ENCODE measurements at places on chromosomes 16 and 17. TPM values are rescaled to one million over a fixed set of nuclear protein-coding genes. Genes with fewer than 3 reads are reported as not detected.

NPIPB12 gene
- total RNA-seq: 138 TPM

NLRC5 gene
- total RNA-seq: 50.1 TPM

CACNA1G gene
- total RNA-seq: 0.36 TPM

XYLT1 gene
- total RNA-seq: 17.0 TPM

NSRP1 gene
- 46.8 TPM for total RNA-seq

SCARF1 gene
- total RNA-seq: 16.3 TPM

PLLP gene
- total RNA-seq: 34.3 TPM

KCNJ18 gene
- total RNA-seq: not detected

XAF1 gene
- 55.0 TPM for total RNA-seq

MPP2 gene
- total RNA-seq: 9.8 TPM

SCGB1C2 gene
- total RNA-seq: not detected

PEMT gene
- 53.6 TPM for total RNA-seq

CDH13 gene
- 5.9 TPM for total RNA-seq

CACNG4 gene
- 0.57 TPM for total RNA-seq

WFDC1 gene
- total RNA-seq: 63.5 TPM

All from ureter (tissue), 1 donor.